ENCODE measurements at places on chromosomes 16 and 17.

GRCh38 chr16:69508033-69508755 lies 57.6 kb upstream of the NFAT5 start:
- DNase-seq = no peak

DNA sequence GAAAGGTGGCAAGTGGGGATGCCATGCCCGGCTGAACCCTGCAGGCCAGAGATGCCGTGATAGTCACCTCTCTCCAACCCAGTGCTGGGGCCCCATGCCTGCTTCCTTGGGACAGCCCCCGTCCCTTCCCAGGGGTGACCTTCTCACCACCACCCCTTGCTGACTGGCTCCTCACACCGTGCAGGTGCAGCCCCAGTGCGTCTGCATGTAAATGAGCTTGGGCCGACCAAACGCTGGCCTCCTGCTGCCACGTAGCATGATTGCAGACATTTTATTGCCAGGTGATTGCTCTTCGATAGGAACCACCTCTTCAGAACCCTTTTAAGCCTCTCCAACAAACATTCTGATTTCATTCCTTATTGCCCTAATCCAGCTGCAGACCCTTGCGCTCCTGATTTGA lies 32.5 kb downstream of the ASIC2 start:
- DNase-seq = no peak

DNA sequence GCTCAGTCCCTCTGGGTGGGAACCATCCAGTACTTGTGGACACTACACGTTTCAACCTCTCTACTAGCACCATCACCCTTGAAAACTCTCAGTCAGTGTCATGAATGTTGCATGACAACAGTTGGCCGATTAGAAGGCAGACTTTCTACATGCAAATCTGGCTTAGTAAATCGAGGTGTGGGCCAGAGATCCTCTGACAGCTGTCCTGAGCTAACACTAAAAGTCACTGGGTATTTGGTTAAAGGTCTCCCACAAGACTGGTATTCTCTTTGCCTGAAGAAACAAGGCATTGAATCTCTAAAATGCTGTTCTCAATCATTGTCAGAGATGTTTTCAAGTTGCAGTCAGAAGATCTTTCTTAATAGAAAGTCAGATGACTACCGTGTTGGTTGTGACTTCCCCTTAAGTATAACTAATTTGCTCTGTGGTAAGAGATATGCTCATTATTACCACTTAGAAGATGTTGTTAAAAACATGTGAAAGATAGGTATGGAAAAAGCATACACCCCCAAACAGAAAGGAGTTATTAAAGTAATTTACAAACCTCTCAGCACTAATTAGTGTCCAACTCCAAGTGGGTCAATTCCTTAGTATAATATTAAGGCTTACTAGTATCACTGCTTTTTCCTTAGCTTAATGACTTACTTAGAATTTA lies 62.3 kb downstream of the WNT3 start:
- DNase-seq = peak; percentile 45

- no peak for DNase-seq
Measured at GRCh38 chr16:4046221-4046620, 70.0 kb downstream of the ADCY9 start.

DNA sequence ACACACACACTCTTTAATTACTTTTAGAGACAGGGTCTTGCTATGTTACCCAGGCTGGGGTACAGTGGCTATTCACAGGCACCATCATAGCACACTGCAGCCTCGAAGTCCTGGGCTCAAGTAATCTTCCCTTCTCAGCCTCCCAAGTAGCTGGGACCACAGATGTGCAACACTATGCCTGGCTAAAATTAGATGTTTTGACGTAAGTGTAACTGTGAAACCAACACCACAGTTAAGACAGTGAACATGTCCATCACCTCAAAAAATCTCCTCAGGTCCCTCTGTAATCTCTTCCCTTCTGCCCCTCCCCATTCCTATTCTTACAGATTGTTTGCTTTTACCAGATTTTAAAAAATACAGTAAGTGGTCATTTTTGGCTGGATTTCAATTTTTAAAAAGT lies 66.7 kb downstream of the RPGRIP1L start:
- DNase-seq = no peak

DNA sequence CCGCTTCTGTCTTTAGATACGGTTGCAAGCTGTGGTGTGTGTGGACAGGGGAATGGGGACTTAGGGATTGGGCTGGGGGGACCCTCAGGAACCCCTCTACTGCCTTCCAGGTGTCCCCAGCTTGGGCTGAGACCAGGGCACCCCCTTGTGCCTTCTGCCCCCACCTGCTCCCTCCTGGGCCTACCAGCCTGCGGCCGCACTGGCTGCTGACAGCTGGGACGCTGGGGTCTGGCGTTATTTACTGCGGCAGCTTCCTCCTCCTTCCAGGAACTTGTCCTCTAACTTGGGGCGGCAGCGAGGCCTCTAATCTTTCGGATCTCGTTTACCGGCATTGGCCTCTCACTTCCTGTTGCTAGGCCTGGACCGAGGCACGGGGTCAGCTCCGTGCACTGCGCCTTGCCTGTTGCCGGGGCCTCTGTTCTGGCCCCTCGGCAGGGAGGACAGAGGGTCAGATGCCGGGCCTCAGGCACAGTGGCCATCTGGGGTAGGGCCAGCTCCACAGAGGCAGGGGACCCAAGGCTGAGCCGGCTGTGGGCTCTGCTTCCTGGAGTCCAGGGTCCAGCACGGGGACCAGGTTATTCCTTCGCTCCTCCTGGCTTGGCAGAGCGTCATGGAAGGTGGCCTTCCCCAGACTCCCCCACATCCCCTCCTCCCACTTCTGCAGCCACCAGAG lies 31.8 kb downstream of the TMEM235 start:
- DNase-seq = peak; percentile 64

- no peak for DNase-seq
Measured at GRCh38 chr16:54940279-54940604, 9.6 kb downstream of the IRX5 start.

DNA sequence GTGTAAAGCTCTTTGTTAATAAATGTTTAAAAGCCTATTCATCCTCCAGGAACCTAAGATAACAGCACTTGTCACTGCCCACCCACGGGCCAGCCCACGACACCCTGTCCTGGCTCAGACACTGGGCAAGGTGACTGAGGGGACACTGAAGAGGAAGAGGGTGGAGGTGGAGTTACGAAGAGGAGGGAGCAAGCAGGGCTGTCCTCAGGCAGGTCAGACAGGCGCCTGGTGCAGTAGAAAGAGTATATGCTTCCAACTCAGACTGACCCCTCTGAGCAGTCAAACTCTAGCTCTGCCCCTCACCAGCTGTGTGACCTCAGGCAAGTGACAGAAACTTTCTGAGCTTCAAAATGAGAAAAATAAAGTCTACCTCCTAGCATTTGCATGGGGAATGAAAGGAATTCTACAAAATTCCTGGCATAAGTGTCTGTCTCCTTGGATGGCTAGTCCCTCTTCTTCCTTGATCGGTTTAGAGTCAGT lies 22.8 kb downstream of the TEX2 start:
- DNase-seq = peak; percentile 24

DNA sequence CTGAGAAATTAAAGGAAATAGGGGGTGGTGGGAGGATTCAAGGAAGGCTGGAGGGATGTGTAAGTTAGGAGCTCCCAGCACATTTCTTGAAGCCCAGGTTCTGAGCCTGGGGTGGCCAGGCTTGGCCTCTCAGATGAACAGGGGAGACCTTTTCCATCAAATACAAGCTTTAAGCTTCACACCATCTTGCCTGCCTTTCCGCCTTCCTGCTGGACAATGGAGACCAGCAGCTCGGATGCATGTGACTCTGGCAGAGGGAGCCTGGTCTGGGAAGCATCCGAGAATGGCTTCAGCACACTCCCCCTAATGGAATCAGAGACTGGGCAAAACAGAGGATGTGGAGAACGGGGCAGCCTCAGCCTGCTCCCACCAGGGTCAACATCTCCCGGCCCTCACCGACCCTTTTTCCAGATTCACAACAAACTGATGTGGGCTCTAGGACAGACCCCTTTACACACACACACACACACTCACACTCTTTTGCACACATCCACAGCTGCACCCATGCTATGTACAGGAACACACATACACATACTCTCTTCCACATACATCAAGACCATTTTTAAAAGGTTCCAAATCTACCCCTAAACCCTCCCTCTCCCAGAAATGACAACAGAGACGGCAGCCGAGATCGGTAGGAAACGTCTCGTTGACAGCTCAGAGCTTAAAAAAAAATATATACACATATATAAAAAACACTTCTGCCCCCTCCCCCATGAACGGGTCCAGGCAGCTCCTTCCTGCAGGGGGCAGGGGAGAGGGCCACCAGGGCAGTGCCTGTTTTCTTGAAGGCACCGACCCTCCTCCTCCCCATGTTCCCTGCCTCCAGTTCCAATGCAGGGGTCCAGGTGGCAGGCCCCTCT lies 6.5 kb upstream of the ATXN7L3 start:
- no peak for DNase-seq

DNA sequence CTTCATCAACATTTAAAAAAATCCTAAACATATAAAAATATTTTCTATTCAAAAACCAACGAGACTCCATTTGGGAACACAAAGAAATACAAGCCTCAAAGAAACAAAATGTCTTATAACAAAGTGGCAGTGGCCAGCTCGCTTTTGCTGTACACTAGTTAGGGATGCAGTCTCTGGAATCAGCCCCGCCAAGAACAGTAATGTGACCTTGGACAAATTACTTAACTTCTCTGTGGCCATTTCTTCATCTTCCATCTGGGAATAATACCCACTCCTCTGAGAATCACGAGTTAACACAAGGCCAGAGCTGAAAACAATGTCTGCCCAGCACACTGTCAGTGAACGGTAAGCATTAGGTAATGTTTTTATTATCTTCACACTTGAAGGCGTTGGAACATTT lies 5.6 kb downstream of the STAT5B start:
- DNase-seq = no peak

DNA sequence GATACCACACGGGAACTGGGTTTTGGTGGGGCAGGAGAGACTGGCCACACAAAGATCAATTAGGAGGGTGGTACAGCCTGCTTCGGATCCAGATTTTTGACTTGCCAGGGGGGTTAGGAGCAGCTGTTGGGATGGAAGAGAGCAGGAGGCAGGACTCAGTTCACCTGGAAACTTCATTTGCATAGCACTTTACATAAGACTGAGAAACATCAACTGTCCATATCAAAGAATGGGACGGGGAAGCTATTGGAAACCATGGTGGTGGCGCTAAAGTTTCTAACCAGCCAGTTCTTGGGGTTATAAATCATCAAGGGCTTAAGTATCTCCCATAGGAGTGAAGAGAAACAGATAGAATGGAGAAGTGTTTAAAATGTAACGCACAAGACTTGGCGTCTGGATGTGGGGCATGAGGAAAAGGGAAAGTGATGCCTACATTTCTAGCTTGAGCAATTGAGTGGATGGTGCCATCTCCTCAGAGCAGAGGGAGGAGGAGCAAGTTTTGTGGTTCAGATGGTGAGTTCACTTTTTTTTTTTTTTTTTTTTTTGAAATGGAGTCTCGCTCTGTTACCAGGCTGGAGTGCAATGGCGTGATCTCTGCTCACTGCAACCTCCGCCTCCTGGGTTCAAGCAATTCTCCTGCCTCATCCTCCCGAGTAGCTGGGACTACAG lies 6.4 kb upstream of the SRCAP start:
- DNase-seq = peak; percentile 93

- no peak for DNase-seq
Measured at GRCh38 chr17:549177-550040, 165.2 kb downstream of the VPS53 start.

DNA sequence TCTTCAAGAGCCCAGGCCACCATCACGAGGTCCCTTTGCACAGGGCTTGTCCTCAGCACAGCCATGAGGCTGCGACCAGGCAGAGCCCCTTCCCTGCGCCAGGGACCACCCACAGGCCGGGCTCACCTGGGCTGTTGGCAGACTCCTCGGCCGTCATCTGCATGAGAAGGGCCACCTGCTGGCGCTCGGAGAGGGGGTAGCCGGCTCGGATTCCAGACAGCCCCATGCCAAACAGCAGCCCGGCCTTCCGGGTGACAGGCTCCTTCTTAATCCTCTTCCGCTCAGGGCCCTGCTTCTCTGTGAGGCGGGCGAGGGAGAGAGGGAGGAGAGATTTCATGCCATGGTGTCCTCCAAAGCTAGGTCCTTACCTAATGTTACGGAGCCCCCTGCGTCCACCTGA lies 73.4 kb downstream of the ZNF778 start:
- no peak for DNase-seq

GRCh38 chr16:49698453-49698815 lies 157.5 kb downstream of the ZNF423 start:
- DNase-seq = no peak

DNA sequence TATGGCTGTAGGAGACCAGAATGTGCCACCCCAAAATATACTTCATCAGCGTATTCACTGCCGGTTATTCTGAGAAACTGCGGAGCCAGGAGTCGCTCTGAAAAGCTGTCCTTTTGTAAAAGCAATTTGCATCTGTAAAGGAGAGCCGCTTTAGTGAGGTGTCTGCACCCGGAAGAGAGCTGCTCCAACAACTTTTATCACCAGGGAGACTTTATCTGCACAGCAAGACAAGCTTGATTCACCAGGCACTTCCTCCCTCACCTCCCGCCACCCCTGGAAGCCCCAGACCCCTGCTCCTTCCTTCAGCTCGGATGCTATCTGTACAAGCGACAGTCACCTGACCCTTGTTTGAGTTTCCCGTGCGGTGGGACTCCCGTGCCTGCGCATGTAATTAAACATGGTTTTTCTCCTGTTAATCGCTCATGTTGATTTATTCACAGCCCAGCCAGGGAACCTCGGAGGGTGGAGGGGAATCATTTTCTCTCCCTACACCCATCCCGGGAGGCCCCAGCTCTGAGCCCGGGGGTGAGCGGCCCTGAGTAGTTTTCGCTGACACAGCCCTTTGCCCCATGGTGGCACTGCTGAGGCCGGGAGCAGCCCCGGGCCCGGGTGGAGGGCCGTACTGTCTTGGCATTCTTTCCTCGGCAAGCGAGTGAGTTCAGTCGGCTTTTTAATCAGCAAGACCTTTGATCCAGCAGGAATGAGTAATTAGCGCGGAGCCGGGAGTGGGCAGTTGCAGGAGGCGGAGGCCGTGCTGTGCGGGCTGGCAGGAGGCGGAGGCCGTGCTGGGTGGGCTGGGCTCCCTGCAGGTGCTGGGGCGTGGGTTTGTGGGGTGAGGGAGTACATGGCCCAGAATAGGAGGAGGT lies 222.7 kb upstream of the CIBAR2 start:
- no peak for DNase-seq

GRCh38 chr16:83615141-83615952 lies 192.4 kb upstream of the HSBP1 start:
- no peak for DNase-seq
